ENCODE measurements at places on chromosomes 6 and 20. TPM values are rescaled to one million over a fixed set of nuclear protein-coding genes. Genes with fewer than 3 reads are reported as not detected.

DNA sequence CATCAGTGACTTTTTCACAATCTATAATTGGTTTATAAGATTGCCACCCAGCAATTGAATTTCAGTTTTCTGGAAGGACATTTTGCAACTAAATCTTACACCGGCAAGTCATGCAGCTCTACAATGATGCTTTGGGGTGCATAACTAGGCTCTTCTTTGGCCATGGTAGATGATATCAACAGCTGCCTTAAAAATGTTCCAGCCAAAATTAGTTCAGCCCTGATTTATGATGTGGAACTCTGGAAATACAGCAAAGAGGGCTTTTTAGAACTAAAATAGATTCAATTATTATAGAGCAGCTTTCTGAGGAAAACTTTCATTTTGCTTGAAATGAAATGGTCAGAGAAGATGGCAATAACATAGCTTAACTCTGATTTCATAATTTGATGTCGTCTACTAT lies 18.4 kb upstream of the MCM9 start:
- no peak for DNase-seq

GRCh38 chr6:14728396-14729024 lies 517.4 kb upstream of the JARID2 start:
- DNase-seq, result no peak

- DNase-seq, result no peak
Observed at GRCh38 chr20:24289737-24290481, 179.5 kb upstream of the SYNDIG1 start.

DNA sequence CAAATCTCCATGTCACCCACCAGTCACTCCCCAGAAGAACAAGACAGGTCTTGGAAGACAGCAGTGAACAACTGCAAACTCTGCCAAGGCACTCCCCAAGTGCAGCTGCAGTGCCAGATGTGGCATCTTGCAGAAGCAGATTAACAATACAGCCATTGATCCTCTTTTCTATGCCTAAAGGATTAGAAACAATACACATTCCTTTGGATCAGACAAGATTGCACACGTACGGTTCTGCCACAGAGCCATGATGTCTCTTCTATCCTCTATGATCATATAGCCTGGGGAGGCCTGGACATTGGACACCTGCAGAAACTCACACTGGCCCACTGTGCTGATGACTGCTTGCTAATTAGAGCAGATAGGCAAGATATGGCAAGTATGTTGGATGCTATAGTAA lies 155.9 kb downstream of the MYLK4 start:
- DNase-seq, result no peak

DNA sequence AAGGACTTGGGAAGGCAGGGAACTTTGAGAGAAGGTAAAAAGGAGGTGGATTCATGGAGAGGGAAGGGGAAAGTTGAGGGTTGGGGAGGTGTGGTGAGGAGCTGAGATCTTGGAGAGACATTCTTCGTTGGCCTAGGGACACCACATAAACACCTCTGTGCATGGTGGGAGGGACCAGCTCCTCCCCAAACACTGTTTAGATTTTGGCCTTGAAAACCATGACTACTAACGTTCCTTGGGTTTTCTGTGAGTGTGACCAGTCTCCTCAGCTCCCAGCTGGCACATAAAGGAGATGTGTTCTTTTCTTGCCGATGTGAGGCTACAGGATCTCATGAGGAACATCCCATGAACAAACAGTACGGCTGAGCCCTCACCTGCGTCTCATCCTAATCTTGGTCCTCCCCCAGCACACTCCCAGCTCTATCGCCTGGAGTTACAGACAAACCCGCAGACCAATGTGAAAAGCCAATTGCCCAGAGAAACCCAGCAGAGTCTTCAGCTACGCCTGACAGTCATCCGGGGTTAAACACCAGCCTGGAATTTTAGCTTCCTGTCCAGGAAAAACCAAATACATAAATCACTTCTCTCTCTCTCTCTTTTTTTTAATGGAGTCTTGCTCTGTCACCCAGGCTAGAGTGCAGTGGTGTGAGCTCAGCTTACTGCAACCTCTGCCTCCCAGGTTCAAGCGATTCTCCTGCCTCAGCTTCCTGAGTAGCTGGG lies 22.0 kb upstream of the DDR1 start:
- DNase-seq, result no peak

GRCh38 chr6:40000964-40001515 lies 66.8 kb upstream of the MOCS1 start:
- no peak for DNase-seq

GRCh38 chr6:30747300-30747687 lies 2.9 kb upstream of the IER3 start:
- no peak for DNase-seq

DNA sequence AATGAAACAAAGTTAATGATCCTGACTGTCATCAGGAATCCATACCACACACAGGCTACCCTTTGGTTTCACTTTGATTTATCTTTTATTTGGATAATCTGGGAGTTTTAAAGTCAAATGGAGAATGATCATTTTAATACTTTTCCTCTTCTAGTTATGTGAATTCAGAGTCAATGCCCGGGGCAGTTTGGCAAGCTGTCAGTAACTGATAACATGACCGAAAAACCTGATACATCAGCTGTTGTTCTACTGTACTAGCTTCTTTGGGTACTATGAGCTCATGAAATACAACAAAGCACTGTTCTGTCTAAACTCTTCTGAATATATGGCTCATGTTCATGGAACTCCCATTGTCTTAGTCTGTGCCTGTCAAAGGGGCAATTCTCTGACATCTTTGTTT lies 30.2 kb downstream of the KLHL31 start:
- DNase-seq, result no peak

DNA sequence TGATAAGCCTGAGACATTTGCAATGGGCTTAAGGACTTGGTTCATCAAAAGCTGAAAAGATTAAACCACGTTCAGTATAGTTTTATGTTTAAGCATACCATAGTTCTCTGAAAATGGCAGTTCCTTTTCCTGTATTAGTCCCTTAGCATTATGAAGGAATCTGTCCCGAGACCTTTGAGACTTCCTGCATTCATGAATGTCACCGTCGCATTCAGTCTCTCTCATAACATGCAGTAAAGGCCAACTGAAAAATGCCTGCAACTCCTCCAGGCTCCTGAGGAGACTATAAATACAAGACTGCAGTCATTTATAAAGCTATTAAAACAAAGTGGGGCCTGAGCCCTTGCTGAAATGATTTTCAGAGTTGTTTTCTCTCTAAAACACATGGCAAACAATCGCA lies 129.1 kb downstream of the SYCP2 start:
- DNase-seq, result no peak

PSMB8 gene
- 2.0 TPM for total RNA-seq

Data from neural progenitor cell (in vitro differentiated cells).